ENCODE measurements at places on chromosomes 2 and 18.
A peak's percentile ranks its signal among the peaks of the same experiment; 100 is the strongest.

DNA sequence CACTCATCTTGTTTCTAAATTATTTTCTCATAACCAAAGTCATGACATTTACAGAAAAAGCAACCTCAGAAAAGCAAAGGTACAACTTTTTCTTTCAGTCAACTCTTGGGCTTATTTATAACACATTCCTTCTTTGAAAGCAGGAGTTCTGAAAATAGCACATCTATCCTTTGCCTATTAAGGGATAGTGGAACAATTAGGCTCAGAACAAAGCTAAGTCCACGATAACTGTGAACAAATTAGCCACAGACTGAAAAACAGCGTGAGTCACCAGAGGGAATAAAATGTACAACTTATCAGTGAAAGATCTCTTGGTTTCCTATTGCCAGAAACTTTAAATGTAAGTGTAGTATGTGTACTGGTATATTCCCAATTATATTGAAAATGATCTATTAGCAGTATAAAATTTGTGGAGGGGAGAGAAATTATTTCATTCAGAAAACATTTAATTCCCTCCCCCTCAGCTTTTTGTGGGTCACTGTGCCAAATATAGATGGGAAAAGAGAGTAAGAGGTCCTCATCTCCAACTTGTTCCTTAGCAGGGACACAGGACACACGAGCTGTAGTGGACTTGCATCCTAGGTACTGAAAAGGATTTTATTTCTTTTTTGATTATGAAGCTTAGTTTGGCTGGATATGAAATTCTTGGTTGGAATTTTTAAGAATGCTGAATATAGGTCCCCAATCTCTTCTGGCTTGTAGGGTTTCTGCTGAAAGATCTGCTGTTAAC, 15.4 kb upstream of the MATN3 start:
- DNase-seq: no peak

GRCh38 chr18:59628995-59629394, 68.2 kb downstream of the CCBE1 start:
- DNase-seq: no peak

- DNase-seq: no peak
These were observed 36.6 kb upstream of the CD28 start for GRCh38 chr2:203669820-203670219.

GRCh38 chr18:22742409-22742808, 190.7 kb upstream of the RBBP8 start:
- DNase-seq: no peak

DNA sequence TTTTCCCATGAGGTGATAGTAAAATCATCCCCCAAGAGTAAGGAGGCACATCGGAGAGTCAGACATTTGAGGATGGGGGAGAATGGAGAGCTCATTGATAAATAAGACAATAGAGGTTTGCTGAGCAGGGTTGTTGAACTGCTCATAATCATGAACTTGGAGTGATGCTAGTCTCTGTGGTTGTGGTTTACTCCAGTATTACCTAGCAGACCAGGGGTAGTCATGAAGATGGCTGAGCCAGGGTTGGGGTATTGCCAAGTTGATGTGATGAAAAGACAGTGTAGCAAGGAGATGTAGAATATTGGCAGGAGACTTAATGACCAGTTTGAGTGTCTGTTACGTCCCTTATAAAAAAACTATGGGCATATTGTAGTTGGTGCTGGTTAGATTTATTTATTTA, 25.4 kb downstream of the CYBRD1 start:
- no peak for DNase-seq

- no peak for DNase-seq
These were observed 86.7 kb downstream of the FIGN start for GRCh38 chr2:163649080-163649479.

- DNase-seq: peak; percentile 25
These were observed 927.0 kb upstream of the CRIM1 start for GRCh38 chr2:35428548-35428947.

GRCh38 chr2:85712849-85713612, 18.9 kb downstream of the GNLY start:
- DNase-seq: no peak

DNA sequence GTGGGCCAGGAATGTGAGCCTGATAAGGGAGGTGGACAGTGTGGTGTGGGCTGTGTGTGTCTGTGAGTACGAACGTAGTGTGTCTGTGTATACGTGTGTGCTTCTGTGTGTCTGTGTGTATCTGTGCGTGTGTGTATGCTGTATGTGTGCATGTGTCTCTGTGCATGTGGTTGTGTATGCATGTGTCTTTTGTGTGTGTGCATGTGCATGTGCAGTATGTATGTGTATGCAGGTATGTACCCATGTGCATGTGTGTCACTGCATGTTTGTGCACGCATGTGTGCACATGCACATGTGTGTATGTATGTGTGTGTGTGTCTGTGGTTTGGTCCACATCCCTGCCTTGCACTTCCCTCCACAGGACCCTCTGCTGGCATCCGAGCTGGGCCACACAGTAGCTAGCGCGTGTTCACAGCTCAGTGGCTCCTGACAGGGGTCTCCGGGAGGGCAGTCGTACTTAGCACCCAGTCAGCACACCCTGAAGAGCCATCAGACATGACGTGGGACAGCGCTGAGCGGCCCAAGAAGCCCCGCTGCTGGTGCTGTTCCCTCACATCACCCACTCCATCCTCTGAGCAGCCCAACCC, 114.3 kb downstream of the CELF4 start:
- DNase-seq: no peak

GRCh38 chr18:13217466-13217961, 1.0 kb upstream of the LDLRAD4 start:
- peak; percentile 84 for DNase-seq

- no peak for DNase-seq
These were observed 169.1 kb upstream of the TRIB2 start for GRCh38 chr2:12547566-12548170.

- no peak for DNase-seq
These were observed 499.9 kb upstream of the SPHKAP start for GRCh38 chr2:228681426-228681825.

GRCh38 chr2:190579915-190580846, 45.7 kb upstream of the NEMP2 start:
- no peak for DNase-seq

DNA sequence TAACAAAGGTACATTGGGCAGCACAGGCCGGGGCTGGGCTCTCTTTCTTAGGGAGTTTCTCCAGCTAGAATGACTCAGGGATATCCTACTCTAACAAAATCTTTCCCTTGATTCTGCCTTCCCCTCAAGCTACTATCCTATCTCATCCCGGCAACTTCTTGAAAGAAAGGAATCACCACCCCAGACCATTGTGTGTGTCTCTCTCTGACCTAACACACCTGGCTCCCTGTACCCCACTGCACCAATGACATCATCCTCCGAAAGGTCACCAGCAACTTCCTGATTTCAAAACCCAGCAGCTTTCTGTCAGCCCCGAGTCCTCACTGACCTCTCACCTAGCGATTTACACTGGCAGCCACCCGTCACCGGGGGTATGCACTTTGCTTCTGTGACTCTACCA, 72.1 kb upstream of the MAP4K4 start:
- DNase-seq: no peak

GRCh38 chr2:164447660-164448059, 173.6 kb downstream of the GRB14 start:
- DNase-seq: no peak

DNA sequence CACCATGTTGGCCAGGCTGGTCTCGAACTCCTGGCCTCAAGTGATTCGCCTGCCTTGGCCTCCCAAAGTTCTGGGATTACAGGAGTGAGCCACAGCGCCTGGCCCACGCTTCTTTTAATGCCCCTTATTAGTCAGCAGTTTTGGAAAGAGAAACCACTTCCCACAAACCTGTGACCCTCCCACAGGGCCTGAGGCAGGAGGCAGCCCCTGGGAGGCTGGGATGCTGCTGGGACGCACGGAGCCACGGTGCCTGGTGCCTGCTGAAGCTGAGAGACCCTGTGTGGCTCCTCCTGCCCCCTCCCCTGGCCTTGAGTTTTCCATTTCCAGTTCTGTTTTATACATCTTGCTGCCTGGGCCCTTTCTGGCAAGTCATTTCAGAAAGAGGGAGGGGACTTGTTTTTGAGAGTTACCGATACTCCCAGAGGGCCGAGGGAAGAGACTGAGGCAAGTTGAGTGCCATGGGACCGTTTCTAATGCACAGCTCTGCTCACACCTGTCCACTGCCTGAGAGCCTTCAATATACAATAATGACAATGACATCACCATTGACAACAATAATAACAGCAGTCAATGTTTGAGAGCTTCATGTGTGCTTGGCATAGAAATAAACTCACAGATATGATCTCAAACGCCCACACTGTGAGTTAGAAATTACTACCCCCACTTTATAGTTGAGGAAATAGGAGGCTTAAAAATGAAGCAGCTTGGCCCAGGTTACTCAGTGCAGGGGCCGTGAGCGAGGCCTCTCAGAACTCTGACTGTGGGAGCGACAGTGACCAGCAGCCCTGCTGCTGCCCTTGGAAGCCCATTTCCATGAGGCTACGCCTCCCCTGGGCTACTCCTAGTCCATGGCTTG, 78.1 kb upstream of the YWHAQ start:
- DNase-seq: no peak

DNA sequence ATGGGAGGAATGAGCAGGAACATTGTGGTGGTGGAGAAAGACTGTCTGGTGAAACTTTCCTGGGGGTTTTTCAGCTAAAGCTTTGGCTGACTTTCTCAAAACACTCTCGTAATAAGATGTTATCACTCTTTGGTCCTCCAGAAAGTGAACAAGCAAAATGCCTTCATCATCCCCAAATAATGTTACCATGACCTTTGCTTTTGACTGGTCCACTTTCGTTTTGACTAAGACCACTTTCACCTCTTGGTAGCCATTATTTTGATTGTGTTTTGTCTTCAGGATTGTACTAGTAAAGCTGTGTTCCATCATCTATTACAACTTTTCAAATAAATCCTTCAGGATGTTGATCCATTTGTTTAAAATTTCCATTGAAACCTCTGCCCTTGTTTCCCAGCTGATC, 103.2 kb downstream of the AKAIN1 start:
- DNase-seq: no peak

DNA sequence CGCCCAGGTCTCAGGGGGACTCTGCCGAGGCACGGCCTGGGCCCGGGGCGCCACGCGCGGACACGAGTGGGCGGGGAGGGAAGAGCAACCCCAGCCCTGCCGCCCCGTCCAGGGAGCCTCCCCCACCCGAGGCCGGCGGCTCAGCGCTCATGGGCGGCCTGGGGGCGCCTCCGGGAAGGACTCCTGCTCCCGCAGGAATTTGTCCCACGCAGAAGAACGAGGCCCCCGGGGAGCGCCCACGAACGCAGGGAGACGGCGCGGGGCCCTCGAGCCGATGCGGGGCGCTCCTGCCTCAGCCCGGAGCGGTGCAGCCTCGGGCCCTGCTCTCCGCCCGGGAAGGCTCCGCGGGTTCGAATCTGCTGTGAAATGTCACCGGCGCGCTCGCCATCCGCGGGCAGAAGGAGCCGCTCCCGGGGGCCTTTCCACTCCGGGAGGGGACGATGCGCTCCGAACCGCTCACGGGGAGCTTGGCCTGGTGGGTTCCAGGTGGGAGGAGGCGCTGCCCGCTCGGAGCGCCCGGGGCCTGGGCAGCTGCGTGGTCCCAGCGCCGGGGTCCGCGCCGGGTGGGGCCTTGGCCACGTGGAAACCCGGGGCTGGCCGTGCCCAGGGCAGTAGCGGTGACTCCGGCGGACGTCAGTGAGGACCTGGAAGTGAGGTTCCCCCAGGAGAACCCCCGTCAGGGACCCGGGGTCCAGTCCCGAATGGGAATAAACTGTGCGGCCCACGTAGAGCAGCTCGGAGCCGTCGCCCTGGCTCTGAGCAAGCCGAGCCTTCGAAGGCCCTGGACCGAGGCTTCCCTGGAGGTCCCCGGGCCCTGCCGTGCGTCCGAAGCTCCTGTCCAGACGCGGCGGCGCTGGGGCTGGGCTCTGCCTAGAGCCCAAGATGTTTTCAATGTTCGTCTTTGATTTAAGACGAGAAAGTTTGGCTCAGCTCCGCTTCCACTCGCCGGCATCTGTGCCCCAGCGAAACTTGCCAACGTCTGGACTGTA, 41.4 kb upstream of the CTDP1 start:
- DNase-seq: no peak

GRCh38 chr2:95760806-95761525, 169.2 kb downstream of the TRIM43 start:
- no peak for DNase-seq

GRCh38 chr2:221612161-221612560, 40.1 kb upstream of the EPHA4 start:
- DNase-seq: no peak

DNA sequence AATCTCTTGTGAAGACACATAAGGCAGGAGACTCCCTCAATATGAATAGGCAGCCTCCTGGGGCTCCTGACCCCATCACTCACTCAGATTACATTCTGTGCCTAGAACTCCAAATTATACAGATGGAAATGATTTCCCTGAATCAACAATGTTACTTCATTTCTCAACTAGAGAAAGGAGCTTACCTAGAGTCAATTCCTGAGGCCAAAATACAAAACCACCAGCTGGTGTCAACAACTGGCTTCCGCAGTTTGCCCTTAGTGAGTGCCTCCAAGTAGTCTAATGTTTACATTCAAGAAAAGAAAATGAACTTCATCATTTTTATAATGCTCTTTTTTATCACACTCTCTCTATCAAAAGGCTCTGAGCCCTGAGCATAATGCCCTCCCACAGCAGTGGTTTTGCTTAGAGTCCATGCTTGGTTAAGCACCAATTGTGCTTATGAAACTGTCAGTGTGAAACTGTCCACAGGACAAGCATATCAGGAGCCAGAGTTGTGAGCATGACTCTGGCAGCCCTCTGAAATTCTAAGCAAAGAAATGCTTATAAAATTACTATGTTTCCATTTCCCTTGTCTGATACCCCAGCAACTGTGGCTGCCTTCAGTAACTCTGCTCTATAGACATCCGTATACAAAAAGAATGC, 305.7 kb upstream of the PKDCC start:
- DNase-seq: no peak

- DNase-seq: peak; percentile 70
These were observed 7.8 kb upstream of the GPR55 start for GRCh38 chr2:230932556-230933511.

DNA sequence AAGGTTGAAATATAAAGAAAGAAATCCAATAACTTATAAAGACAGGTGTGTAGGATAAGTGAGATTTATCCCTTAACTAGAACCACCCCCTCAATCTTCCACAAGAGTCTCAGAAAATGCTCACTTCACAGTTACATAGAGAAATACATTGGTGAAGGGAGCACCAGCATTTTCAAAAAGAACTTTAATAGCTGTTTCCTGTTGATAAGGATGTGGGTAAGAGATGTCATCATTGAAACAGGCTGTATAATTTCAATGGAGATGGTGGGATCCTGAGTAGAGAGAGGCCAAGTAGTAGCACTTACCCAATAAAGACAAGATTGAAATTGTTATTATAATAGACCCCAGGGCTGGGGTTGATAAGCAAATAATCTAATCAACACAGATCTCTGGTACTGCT, 162.2 kb upstream of the TACR1 start:
- no peak for DNase-seq

GRCh38 chr2:144180131-144180530, 339.8 kb downstream of the ZEB2 start:
- no peak for DNase-seq

GRCh38 chr18:2468051-2468450, 103.3 kb downstream of the METTL4 start:
- DNase-seq: no peak
